ENCODE measurements at places on chromosomes 6 and 20. TPM values are rescaled to one million over a fixed set of nuclear protein-coding genes. Genes with fewer than 3 reads are reported as not detected.
A peak's percentile ranks its signal among the peaks of the same experiment; 100 is the strongest.

DNA sequence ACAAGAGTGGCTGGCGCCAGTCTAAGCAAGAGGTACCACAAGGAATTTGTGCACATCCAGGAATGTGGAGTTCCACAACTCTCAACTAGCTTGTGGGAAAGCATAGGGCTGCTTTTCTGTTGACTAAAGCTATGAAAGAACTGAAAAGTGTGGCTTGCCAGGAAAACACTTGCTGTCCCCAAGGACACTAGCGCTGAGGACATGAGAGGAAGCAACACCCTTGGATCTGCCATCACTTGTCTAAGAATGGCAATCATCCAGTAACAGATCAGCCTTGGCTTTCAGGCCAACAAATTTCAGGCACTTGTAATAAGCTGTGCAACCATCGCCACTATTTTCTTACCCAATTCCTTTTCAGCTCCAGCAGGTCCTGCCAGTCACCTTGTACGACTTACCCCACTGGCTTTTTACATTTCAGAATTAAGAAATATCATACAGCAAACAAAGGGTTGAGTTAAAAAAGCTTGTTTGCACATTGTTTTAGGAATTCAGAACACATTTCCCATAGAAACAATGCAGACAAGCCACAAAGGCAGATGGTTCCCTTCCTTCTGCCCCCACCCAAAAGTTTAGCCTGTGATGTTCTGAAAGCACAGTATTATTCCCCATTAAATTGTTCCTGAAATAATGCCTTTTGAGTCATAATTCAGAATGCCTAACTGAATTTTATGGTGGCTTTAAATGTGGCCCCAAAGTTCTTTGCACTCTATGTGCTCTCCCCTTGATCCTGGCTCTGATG lies 57.9 kb upstream of the SSTR4 start:
- DNase-seq: no peak

- DNase-seq: peak; percentile 73
These were observed 208.8 kb downstream of the RNF144B start for GRCh38 chr6:18595774-18596530.

- no peak for DNase-seq
These were observed 175.9 kb downstream of the CDC5L start for GRCh38 chr6:44563397-44563796.

- no peak for DNase-seq
These were observed 17.6 kb upstream of the SERPINB9 start for GRCh38 chr6:2920671-2921112.

DNA sequence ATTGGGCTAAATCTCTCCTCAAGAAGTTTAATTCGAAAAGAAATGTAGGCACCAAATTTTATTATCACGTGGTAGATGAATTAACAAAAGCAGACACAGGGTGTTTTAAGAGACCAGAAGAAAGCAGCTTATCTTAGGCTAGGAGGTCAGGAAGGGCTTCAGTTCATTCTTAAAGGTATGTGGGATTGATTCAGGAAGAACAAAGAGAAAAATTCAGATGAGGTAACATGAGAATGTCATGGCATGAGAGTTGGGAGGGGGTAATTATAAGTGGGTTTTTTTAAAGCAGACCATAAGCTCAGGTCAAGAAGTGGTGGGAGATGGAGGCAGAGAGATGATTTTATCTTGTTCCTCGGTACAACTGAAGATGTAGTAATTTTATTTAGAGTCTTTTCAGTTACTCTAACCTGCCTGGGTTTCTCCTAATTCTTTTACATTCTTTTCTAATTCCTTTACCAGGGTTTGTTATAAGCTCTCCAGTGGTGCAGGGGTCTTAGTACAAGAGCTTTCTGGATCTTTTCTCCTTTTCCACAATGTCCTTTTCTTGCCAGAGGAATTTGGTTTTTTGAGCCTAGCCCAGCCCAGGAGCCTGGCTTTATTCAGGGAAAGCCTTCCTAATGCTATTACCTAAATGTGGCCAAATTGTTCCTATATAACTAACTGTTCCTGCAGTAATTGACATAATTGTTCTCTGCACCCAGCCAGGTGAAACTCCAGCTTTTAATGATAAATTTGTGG lies 474.1 kb upstream of the BTBD3 start:
- no peak for DNase-seq

DNA sequence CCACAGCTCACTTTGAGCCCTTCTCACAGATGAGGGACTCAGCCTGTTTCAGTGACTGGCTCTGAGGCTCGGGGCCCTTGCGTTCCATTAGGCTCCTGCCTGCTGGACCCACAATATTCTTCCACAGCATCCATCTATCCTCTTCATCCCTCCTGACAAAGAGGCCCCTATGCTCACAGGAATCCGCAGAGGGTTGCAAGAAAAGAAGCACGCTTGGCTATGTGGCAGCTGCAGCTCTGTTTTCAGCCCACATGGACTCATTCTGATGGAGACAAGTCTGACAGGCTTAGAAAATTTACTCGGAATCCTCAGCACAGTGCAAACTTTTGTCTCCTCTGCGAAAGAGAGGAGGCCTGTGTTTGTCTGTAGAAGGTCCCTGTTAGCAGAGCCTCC lies 207.5 kb downstream of the SYNDIG1 start:
- DNase-seq: no peak

DNA sequence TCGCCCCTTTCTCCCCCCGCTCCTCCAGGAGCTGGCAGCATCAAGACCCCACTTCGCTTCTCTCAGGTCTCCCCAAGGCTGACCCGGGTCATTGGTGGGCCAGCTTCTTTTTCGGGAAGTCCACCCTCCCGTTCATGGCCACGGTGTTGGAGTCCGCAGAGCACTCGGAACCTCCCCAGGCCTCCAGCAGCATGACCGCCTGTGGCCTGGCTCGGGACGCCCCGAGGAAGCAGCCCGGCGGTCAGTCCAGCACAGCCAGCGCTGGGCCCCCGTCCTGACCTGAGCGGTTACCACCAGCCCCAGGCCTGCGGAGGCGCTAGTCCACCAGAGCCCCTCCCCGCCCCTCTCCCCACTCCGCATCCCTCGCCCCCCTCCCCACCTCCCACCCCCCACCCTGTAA lies 1.0 kb downstream of the PPDPF start:
- DNase-seq: no peak

DNA sequence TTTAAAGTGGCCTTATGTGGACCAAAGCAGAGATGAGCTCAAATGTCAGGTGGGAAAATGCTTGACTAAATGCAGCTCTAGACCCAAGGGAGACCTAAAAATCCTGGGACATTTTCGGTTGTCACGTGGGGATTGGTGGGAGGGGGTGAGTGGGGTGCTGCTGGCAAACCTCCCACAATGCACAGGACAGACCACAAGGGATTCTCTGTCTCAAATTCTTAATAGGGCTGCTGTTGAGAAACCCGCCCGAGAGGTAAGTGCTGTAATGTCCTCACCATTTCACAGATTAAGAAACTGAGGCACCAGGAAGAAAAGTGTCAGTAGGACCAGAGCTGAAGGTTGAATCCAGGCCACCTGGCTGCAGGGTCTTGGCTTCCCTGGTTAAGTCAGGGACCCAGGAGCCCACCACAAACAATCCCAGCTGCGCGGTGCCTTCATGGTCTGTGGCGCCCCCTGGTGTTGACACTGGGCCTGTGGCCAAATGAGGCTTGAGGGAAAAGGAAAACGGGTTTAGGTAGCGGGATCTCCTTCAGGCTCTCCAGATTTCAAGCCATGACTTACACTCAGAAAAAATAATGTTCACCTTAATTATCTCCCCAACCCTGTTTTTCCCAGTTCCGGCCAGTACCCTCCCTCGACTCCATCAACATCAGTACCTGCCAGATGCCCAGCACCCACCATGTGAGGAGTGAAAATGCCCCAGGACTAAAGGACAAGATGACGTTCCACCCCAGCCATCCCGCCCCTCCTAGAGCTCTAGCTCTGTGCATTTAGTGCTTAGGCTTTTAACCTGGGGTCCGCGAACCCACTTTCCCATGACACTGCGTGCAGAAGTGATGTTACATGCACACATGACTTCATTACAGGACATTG lies 7.2 kb downstream of the HLA-G start:
- DNase-seq: no peak

DNA sequence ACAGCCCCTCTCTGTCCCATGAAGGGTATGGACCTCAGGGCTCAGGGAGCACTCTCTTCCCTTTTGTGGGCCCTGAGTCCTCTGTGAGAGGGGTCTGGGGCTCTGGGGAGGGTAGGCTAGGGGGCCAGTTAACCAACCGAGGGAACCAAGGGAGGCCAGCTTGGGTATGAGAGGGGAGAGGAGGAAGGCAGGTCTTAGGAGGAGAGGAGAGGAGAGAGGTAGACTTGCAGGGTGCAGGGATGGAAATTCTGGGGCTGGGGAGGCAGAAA lies 720 bp downstream of the DUSP15 start:
- no peak for DNase-seq

DNA sequence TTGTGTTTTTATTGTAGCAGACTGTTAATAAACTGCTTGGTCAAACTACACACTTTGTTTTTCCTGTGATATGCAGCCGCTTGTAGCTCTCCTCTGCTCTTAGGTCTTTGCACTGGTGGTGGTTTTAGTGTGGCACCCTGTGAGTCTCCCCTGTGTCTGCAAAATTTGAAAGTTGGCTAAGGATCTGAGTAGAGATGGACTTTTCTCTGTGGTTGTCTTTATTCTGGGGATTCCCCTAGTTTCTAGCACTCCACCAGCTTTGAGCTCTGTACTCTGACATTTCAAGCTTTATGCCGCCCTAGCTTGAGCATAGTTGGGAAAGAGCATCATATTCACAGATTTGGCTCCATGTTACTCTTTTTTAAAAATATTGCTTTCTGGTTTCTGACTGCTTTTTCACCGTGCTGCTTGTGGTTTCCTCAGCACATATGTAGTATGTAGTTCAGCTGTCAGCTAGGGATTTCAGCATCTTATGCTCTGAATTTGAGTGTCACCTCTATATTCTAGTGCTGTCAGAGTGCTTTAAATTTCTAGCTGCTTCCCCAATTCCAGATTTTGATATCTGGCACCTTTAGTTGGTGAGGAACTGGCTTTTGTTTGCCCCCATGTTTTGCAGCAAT lies 25.4 kb downstream of the CDYL start:
- no peak for DNase-seq

GRCh38 chr20:23094213-23094896 lies 8.2 kb upstream of the CD93 start:
- no peak for DNase-seq

DNA sequence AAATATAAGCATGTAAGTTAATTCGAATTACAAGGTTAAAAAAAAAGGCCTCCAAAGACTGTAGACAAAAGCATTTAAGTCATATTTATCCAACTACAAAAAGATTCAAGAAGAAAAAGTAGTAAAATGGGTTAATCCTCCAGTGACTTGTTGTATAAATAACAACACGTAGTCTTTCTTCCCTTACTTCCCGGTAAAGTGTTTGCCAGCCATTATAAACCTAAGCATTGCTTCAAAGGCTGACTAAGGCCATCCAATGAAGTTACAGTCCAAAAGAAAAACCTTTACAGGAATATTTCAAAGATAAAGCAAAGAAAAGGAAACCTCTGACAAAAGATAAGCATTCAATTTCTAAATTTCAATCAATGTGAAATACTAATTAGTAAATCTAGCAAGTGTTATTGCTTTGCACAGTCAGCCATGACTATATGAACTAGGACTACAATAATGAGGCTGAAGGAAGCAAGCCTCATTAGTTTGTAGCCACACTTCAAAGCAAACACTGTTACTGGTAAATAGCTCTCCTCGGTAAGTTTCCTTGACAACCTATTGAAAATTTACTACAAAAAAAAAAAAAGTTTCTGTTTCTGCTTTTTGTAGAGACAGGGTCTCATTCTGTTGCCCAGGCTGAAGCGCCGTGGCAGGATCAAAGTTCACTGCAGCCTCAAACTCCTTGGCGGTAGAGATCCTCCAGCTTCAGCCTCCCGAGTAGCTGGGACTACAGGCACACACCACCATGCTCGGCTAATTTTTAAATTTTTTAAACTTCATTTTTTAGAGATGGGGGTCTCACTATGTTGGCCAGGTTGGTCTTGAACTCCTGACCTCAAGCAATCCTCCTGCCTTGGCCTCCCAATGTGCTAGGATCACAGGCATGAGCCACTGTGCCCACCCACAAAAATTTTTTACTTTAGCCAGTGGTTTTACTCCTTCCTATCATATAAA lies 46.0 kb downstream of the NUDT3 start:
- DNase-seq: no peak

GRCh38 chr20:38649275-38649891 lies 47.8 kb downstream of the ARHGAP40 start:
- DNase-seq: no peak

DNA sequence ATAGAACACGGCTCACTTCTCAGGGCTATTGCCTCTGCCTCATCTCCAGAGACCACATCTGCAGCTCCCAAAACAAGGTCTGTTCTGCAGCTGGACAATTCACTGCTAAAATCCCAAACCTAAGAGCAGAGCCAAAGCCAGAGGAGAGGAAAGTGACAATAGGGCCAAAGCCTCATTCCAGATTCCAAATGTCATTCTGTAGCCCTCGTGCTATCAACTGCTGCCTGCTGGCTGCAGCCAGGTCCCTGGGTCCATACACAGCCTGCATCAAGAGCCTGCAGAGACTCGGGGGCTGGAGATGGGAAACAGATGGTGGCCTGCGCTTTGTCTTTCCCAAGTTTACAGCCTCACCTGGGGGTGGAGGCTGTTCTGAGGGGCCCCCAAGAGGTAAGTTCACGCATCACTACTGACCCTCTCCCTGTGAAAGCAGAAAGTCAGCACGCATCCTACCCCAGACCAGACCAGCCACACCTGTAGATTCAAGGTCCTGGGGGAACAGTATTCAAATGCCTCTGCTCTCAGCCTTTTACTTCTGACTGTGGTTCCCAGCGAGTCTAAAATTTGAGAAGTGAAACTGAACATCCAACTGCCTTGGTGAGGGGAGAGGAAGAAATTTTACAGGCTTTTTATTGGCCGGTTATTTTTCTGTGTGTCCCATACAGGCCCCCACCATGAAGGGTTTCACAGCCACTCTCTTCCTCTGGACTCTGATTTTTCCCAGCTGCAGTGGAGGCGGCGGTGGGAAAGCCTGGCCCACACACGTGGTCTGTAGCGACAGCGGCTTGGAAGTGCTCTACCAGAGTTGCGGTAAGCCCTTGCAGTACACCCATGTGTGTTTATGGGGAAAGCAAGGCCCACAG lies at the start of gene LY86:
LY86 (plus strand) TSS at position 657 of the 860 bp plus-strand sequence; CDS start at position 672, 15 bp downstream.
- peak; percentile 27 for DNase-seq

DNA sequence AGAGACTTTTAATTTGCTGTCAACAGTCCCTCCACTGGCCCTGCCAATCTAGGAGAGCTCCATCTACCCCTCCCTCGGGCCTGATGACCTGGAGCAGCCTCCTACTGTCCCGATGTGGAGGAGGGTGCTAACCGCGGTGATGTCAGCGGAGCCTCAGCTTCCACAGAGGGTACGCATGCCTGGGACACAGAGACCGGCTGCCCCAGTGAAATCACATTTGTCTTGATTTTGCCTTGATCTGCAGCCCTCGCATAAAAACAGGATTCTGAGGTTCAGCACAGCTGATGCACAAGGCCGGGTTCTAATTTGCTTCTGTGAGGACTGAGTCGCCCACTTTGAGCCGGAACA lies 77.6 kb downstream of the STK35 start:
- no peak for DNase-seq

- no peak for DNase-seq
These were observed 90.6 kb upstream of the B3GAT2 start for GRCh38 chr6:71047417-71047816.

PNPLA1 gene
- total RNA-seq: not detected

MAK gene
- total RNA-seq: not detected

WFDC10B gene
- total RNA-seq: not detected

ZFP57 gene
- total RNA-seq: not detected

TFAP2D gene
- not detected for total RNA-seq

UQCC2 gene
- 46.0 TPM for total RNA-seq

OLIG3 gene
- total RNA-seq: not detected

SFT2D1 gene
- total RNA-seq: 34.1 TPM

PAX1 gene
- not detected for total RNA-seq

TAAR5 gene
- not detected for total RNA-seq

TSBP1 gene
- total RNA-seq: not detected

GSTA3 gene
- not detected for total RNA-seq
